ENCODE measurements at places on chromosomes 11 and 22.

- no peak for DNase-seq
Measured at GRCh38 chr11:94803491-94803890, 35.3 kb downstream of the AMOTL1 start.

GRCh38 chr11:108241330-108242037, 18.6 kb downstream of the ATM start:
- no peak for DNase-seq

DNA sequence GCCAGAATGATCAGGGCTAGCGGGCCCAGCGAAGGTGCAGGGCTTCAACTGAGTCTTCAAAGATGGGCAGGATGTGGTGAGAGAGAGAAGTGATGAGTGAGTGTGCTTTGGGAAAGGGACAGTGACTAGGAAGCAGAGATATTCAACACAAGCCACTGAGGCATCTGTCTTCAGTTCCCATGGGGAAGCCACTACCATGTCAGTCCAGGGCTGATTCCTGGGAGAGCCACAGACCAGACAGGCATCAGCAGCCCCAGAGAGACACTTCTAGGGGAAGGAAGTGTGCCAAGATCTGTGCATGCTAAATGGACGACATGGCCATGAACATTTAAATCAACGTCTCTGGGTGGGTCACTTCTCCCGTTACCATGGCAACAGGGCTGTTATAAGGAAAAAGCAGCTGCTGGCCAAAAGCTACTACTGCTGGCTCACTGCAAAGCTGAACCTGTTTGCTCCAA, 28.5 kb downstream of the P4HA3 start:
- no peak for DNase-seq

GRCh38 chr11:130574740-130575139, 126.3 kb downstream of the ADAMTS15 start:
- DNase-seq, result no peak

- DNase-seq, result no peak
Measured at GRCh38 chr22:45638834-45639746, 32.5 kb upstream of the ATXN10 start.

- DNase-seq, result no peak
Measured at GRCh38 chr22:32618441-32619140, 144.0 kb downstream of the FBXO7 start.

- DNase-seq, result no peak
Measured at GRCh38 chr22:38886333-38886732, 14.3 kb upstream of the CBX6 start.

DNA sequence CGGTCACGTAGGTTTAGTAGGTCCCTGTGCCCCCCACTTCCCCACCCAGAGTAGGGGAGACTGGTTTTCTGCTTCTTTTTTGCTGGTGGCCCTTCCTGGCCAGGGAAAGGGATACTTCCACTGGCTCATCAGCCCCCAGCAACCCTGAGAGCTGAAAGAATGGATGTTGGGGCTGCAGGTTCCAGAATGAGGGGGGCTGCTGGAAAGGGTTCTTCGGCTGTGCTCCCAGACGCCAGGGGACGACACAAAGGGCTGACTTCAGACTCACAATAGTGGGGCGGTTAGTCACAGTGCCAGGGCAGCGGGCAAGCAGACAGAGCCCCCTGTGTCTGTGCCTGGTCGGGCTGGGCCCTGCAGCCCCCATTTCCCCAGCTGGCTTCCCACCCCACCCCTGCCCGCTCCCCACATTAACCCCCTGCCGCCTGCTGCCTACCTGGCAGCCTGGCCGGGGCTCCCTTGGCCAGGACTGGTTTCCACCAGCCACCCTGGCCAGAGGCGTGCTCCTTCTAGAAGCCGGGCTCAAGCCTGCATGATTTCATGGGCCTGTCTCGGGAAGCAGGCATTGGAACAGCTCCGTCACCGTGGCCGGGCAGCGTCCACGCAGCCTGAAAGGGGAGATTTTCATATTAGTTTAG, 79.1 kb upstream of the WNT7B start:
- DNase-seq, result no peak

GRCh38 chr11:112627588-112628045, 333.6 kb upstream of the NCAM1 start:
- no peak for DNase-seq

DNA sequence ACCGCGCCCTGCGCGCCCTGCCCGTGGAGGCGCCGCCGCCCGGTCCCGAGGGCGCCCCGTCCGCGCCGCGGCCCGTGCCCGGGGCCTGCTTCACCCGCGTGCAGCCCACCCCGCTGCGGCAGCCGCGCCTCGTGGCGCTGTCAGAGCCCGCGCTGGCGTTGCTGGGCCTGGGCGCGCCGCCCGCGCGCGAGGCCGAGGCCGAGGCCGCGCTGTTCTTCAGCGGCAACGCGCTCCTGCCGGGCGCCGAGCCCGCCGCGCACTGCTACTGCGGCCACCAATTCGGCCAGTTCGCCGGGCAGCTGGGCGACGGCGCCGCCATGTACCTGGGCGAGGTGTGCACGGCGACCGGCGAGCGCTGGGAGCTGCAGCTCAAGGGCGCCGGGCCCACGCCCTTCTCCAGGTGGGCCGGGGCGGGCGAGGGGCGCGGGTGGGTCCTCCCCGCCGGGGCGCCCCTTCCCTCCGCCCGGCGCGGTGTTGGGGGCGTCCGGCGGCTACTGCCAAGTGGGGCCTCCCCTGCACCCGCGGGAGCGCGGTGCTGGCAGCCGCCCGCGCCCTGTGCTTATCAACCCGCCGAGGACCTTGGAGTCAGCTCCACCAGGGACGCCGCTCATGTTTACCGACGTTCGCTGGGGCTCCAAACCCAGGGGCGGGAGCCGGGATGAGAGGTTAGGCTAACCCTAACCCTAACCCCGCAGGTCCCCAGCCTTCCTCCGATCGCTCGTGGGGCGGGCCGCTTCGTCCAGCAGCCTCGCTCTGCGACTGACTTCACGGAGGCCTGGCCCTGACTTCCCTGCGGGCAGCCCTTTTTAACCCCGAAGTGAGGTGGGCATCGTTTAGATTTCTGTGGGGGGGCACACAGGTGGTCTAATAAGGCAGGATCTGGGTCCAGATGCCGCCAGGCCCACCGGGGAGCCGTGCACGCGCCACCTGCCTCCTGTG, 649 bp downstream of the SELENOO start:
- DNase-seq, result no peak

DNA sequence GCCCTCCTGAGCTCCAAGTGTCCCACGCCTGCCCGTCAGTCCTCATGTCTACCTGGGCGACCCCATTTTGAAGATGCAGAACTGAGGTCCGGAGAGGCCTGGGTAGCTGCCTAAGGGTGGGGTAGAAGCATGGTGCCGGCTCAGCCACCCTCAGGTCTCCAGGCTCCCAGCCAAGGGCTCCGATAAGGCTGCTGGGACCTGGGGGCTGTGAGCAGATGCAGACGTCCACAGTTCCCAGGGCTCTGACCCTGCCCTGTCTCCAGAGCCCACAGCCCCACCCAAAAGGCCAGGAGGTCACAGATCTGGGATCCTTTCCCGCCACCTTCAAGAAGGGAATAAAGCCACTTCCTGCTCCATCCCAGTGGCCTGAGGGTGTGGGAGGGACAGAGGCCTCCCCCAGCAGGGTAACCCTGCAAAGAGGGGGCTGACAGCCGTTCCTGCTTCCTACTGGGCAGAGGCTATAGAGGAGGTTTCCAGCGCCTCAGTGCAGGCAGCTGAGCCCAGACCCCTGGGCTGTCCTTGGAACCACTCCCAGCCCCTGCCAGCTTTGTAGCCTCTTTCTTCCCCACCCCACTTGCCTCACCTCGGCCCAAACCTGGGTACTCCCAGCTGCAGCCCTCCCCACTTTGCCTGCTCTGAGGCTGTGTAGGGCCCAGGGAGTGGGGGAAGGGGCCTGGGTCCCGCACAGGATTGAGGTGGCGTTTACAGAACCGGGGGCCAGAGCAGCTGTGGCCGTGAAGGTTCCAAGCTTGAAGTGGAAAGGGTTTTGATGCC, 85.5 kb downstream of the CDKN1C start:
- no peak for DNase-seq

DNA sequence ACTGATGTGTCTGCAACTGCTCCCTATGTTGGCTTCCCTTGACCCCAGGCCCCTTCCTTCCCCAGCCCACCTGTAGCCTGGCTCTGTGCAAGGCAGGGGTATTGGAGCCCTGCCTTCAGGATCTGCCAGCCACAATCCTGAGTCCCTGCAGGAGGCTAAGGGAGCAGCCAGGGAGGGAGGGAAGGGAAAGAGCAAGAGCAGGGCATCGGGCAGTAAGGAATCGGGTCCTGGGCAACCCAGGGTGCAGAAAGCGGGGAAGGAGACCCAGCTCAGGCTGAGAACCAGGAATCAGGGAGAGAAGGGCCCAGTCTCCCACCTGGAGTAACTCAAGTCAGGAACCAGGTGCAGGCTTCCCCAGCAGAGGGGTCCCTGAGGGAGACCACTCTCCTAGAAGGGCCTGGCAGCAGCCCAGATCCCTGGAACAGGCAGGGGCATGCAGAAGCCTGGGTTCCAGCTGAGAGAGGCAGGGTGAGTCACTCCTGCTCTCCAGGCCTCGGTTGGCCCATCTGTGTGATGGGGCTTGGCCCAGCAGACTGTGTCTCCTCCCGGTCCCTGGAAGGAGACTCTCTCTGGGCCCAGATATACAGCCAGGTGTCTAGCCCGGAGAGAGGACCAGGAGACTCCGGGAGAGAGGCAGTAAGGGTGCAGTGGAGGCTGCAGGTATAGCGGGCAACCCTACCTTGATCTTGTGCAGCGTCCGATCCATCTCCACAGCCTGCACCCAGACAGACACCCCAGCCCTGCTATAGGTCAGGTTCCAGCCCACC, 13.4 kb downstream of the STARD10 start:
- DNase-seq, result no peak

DNA sequence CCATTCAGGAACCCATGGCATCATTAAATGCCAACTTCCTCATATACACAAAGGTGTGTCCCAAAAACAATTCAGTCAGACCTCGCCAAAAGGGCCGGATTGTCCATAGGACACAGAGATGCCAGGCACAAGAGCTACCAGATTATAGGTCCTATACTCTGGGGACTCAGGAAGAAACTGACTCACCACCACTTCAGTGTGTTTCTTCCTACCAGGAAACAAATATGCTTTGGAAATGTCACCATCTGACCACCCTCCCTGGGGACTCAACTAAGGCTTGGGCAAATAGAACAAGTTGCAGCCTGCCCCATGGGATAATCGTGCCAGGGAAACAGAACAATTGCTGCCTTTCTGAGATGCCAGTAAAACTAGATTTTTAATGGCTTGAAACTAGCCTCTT, 11.7 kb downstream of the POU2AF3 start:
- DNase-seq, result no peak

DNA sequence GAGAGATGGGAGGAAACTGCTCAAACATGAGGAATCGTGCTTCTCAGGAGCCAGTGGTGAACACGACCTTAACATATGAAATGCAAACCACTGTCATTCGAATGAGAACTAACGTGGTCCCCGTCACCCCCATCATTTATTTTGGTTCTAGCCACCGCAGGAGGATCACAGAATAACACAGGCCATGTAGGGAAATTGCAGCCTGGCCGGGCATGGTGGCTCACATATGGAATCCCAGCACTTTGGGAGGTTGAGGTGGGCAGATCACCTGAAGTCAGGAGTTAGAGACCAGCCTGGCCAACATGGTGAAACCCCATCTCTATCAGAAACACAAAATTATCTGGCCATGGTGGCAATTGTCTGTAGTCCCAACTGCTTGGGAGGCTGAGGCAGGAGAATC, 27.1 kb downstream of the KRTAP5-5 start:
- no peak for DNase-seq

DNA sequence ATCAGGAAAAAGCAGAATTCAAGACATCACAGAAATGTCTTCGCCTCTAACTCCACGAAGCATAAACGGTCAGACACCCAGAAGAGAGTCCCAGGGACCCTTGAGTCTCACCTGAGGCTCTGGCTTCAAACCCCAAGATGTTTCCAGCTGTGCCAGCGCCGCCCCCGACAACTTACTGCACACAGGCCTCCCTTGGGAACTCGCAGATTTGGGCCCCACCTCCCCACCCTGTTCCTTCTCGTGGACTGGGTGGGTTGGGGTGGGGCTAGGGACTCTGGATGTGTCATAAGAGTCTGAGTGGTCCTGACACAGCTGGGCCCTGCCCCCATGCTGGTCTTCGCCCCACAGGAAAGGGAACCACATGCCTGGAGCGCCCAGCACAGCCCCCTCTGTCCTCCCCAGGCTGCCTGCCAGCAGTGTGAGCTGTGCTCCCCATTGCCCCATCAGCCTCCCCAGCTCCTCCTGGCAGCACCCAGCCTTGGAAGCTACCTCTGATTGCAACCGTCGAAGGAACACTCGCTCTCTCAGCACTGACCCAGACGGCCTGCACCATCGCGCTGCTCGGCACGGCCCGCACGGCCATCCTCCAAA, 147.5 kb downstream of the CRYBB2 start:
- DNase-seq, result no peak

GRCh38 chr22:49091451-49091850, 736.2 kb downstream of the BRD1 start:
- no peak for DNase-seq

DNA sequence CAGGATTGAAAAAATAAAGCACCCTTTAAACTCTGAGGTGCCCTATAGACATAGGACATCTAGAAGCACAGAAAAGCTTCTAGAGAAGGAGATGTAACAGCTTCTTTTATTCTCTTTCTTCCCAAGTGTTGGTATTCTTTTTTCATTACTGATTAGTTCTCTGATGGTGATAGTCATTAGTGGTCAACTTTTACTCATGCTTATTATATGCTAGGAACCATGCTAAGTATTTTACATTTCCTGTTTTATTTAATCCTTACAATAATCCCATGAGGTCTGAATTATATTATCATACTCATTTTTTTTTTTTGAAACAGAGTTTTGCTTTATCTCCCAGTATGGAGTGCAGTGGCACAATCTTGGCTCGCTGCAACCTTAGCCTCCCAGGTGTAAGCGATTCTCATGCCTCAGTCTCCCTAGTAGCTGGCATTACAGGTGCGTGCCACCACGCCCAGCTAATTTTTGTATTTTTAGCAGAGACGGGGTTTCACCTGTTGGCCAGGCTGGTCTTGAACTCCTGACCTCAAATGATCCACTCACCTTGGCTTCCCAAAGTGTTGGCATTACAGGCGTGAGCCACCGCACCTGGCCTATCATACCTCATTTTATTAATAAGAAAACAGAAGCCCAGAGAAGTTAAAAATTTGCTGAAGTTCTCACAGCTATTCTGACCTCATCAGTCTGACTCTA, 3.0 kb downstream of the C11orf52 start:
- no peak for DNase-seq

DNA sequence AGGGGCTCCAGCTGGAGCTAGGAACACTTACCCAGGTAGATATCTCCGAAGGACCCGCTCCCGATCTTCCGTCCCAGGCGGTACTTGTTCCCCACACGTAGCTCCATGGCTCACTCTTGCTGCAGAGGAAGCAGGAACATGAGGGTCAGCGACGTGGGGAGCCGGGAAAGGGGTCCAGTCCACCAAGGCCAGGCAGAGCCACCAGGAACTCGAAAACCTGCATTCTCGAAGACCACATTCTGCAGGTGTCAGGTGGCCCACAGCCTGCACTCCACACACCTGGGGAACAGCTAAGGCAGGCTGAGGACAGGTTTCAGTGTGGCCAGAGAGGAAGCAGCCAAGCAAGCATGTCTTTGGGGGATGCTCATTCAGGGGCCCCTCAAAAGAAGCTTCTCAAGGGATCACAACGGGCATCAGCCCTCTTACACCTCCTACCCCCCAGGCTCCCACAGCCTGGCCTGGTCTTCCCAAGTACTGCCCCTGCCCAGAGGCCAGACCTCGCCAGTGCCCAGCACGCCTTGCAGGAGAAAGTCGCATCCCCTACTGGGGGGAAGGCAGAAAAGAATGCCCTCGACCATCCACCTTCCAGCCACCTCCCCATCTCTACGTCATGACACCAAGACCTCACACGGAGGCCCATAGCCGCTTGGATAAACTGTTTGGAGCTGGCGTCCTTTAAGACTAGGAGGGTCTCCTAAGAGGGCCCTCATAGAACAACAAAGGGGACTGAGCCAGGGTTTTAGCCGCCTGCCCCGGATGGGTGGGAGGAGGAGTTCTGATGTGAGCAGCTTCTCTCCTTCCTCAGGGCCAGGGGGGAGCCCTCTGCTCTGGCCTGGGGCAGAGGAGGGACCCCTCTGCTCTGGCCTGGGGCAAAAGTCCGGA, 2.9 kb downstream of the CSNK1E start:
- no peak for DNase-seq
